ENCODE measurements at places on chromosomes 4 and X. TPM values are rescaled to one million over a fixed set of nuclear protein-coding genes. Genes with fewer than 3 reads are reported as not detected.

DNA sequence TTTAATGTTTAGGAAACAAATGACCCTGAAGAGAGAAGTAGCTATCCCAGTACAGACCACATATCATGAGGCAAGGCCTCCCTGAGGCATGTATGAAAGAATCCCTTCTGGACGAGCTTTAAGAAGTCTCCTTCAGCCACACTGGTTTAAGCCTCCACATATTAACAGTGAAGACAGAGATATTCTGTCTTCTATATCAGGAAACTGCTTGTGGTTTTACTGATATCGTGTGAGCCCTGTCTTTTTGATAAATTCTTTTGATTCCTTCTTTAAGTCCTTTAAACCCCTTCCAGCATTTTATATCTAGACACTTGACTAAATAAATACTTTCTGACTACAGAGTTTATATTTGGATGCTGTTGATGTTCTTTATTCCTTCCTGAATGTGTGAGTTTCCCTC lies 45.9 kb upstream of the GPC4 start:
- DNase-seq: no peak
- no peaks in the 10 kb centered on the region for H3K4me1 ChIP-seq
- H3K4me3 ChIP-seq: no peak overlapping the region
- H3K27ac ChIP-seq: no peak overlapping the region
- H3K36me3 ChIP-seq: no peaks in the 10 kb centered on the region

- no peak overlapping the region for H3K27ac ChIP-seq
- H3K36me3 ChIP-seq: no peaks in the 10 kb centered on the region
- H3K27me3 ChIP-seq: no peaks in the 10 kb centered on the region
- H3K4me1 ChIP-seq: no peaks in the 10 kb centered on the region
- no peak for DNase-seq
Measured at GRCh38 chrX:107818900-107819521, 6.7 kb upstream of the MID2 start.

GRCh38 chr4:72558655-72559054 lies 10.4 kb downstream of the ADAMTS3 start:
- no peak overlapping the region for H3K27ac ChIP-seq
- H3K4me1 ChIP-seq: no peaks in the 10 kb centered on the region
- H3K36me3 ChIP-seq: no peaks in the 10 kb centered on the region
- H3K4me3 ChIP-seq: no peak overlapping the region
- DNase-seq: no peak

DNA sequence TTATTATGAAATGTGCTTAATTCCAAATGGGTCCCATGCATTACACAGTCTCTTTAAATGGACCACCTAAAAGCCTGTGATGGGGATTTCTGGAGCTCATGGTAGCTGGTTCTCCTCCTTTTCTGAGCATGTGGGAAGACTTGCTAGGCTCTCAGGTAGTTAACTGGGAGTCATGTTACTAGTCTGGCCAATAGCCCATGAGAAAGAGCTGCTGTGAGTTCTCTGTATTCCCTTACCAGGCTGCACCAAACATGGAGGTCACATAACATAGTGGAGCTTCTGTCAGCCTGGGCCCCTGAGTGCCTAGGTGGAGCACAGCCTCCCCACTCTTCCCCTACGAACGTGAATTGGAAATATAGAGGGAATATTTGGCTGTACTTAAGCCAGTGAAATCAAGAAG lies 198.4 kb downstream of the MAML3 start:
- H3K27me3 ChIP-seq: no peaks in the 10 kb centered on the region
- H3K36me3 ChIP-seq: no peaks in the 10 kb centered on the region
- H3K4me1 ChIP-seq: no peaks in the 10 kb centered on the region
- no peak overlapping the region for H3K4me3 ChIP-seq

GRCh38 chr4:42653626-42654560 lies 3.0 kb downstream of the ATP8A1 start:
- no peaks in the 10 kb centered on the region for H3K36me3 ChIP-seq
- H3K27me3 ChIP-seq: no peaks in the 10 kb centered on the region
- peaks cover 14% of the 10 kb centered on the region for H3K4me1 ChIP-seq
- H3K4me3 ChIP-seq: no peak overlapping the region
- no peak for DNase-seq
- peak overlapping the region; percentile 72 for H3K27ac ChIP-seq

DNA sequence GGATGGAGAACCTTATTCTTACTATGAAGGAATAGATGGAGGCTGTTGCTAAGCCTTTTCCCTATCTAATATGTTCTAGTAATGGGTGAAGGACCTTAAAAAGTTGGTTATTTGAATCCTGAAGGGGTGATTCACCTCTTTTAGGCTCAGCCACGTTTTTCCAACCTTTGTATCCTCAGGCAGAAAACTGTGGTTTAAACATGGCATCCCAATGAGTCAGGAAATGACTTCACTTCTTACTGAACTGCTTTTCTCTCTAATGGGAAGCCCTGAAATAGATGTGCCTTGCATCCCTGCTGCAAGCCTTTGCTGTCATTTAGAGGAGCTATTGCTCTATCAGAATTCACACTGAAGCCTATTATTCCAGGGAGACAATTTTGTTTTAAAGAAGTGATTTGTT lies 191.0 kb upstream of the ARX start:
- no peak overlapping the region for H3K27ac ChIP-seq
- DNase-seq: no peak
- H3K4me1 ChIP-seq: no peaks in the 10 kb centered on the region
- H3K4me3 ChIP-seq: no peak overlapping the region

GRCh38 chrX:66751136-66751782 lies 112.4 kb upstream of the EDA2R start:
- H3K27ac ChIP-seq: no peak overlapping the region
- no peak overlapping the region for H3K4me3 ChIP-seq
- H3K27me3 ChIP-seq: no peaks in the 10 kb centered on the region
- no peaks in the 10 kb centered on the region for H3K36me3 ChIP-seq
- DNase-seq: no peak

- no peak within 1 kb of the TSS for H3K4me3 ChIP-seq
- no peak for DNase-seq
- H3K27ac ChIP-seq: no peak within 1 kb of the TSS
- no peaks in the 10 kb centered on the region for H3K36me3 ChIP-seq
Measured at GRCh38 chrX:119895843-119896326, at the start of gene AKAP14. Gene AKAP14, plus strand, starts transcription at chrX:119895893. Its CDS starts 7,331 bp downstream, at chrX:119903224.

- peaks cover 14% of the 10 kb centered on the region for H3K27me3 ChIP-seq
- no peak overlapping the region for H3K27ac ChIP-seq
- H3K4me3 ChIP-seq: no peak overlapping the region
Measured at GRCh38 chr4:186296481-186296880, 30.5 kb downstream of the F11 start.

DNA sequence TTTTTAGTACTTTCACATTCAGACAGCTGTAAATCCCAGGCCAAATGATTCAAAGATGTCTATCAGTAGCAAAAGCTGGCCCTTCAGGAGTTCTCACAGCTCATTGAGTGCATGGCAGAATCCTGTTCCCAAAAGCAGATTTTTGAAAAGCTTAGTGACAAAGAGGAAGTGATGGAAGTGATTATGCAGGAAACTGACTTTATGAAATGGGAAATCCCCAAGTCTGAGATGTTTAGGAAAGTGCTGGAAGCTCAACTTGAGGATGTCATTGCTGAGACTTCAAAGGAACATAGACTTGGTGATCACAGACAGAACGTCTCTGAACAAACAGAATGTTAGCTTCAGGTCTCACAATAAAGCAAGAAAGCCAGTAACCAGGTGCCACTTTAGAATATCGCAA lies 51.0 kb upstream of the CFAP47 start:
- H3K4me1 ChIP-seq: no peaks in the 10 kb centered on the region
- no peaks in the 10 kb centered on the region for H3K36me3 ChIP-seq
- no peak overlapping the region for H3K4me3 ChIP-seq

DNA sequence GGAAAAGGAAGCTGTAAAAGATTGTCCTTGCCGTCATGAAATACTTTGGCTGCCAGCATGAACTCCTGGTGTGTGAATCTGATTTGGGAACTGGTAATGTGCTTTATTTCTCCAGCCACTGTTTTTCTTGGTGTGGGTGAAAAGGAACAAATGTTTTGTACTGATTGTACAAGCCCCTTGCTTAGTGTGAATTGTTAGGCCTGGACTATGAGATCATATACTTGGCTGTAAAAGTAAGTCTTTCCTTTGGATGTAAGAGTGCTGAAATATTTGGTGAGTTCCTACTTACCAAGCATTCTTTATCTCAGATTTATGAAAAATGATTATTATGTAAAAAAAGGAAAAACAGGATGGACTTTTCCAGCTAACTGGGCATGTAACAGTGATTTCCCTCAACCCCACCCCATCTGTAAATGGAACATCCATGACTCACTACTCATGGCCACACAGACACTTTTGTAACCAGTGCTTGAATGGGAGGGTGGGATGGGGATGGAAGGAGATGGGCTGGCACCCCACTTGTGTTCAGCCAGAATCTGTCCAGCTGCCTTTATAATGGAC lies 6.3 kb downstream of the FNIP2 start:
- H3K36me3 ChIP-seq: no peaks in the 10 kb centered on the region
- no peaks in the 10 kb centered on the region for H3K27me3 ChIP-seq
- no peak for DNase-seq
- no peak overlapping the region for H3K4me3 ChIP-seq

DNA sequence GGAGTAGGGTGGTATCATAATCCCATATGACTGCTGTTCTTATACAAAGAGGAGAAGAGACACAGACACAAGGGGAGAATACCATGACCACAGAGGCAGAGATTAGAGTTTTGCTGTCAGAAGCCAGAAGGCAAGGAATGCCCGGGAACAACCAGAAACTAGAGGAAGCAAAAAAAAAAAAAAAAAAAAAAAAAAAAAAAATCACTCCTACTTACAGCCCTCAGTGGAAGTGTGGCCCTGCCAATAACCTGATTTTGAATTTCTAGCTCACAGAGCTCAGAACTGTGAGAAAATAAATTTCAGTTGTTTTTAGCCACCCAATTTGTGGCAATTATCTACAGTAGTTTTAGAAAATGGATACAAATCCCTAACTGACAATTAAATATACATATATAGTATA lies 30.4 kb upstream of the UBE2NL start:
- H3K36me3 ChIP-seq: no peaks in the 10 kb centered on the region
- no peaks in the 10 kb centered on the region for H3K4me1 ChIP-seq
- no peak overlapping the region for H3K4me3 ChIP-seq

DNA sequence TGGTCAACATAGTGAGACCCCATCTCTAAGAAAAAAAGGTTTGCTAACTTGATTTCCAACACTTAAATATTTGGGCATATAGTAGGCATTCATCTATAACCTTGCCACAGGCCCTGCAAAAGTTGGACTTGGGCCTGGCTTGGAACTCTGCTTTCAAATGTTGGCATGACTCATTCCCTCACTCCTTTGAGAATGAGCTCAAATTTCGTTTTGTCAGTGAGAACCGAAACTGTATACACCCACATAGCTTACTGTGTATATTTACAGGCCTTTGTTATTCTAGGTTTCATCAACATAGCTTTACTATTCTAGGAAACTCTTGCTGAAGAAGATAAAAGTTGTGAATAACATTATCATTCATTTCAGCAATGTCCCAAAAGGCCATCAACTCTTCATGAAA lies 88.7 kb upstream of the ELOVL6 start:
- no peaks in the 10 kb centered on the region for H3K4me1 ChIP-seq
- no peak for DNase-seq
- no peaks in the 10 kb centered on the region for H3K27me3 ChIP-seq
- no peak overlapping the region for H3K4me3 ChIP-seq
- H3K27ac ChIP-seq: no peak overlapping the region
- H3K36me3 ChIP-seq: no peaks in the 10 kb centered on the region

DNA sequence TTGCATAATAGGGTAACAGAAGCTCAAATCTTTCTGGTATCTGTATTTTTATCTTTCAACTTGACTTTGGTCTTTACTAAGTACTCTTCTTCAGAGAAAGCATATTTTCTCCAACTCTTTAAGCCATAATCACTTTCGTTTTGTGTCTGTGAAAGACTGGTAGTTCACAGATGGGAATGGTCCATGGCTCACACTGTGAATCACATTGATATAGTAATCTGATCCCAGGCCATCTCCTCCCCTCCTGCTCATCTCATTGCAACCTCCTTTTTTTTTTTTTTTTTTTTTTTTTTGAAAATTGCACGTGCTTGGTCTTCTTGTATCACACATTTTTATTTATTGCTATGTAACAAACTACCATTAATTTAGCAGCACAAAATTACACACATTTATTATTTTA lies 694.5 kb upstream of the SLIT2 start:
- no peaks in the 10 kb centered on the region for H3K36me3 ChIP-seq
- DNase-seq: no peak
- H3K27me3 ChIP-seq: no peaks in the 10 kb centered on the region
- H3K4me1 ChIP-seq: no peaks in the 10 kb centered on the region
- H3K27ac ChIP-seq: no peak overlapping the region
- H3K4me3 ChIP-seq: no peak overlapping the region

DNA sequence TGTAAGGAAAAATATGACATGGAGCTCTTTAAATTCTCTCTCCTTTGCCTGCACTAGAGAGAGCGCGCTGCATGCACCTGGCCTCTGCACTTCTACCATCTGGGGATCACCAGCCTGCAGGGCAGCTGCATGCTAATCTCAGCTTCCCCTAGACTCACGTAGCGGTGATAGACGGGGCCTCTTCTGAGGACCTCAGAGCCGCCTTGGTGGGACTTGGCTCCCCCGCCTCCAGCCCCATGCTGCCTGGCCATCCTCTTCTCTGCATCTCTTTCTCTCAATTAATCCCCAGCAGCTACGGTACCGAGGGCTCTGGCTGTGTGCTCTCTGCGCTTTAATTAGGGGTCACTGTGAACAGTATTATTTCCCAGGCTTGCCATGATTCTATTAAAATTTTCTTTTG lies 52.8 kb upstream of the PSAPL1 start:
- no peaks in the 10 kb centered on the region for H3K27me3 ChIP-seq
- DNase-seq: no peak
- no peak overlapping the region for H3K4me3 ChIP-seq
- H3K4me1 ChIP-seq: no peaks in the 10 kb centered on the region
- no peak overlapping the region for H3K27ac ChIP-seq

- H3K27me3 ChIP-seq: no peaks in the 10 kb centered on the region
- H3K4me1 ChIP-seq: no peaks in the 10 kb centered on the region
- no peak overlapping the region for H3K27ac ChIP-seq
- no peak overlapping the region for H3K4me3 ChIP-seq
- no peaks in the 10 kb centered on the region for H3K36me3 ChIP-seq
Measured at GRCh38 chrX:124347242-124347641, 879 bp downstream of the SH2D1A start.

DNA sequence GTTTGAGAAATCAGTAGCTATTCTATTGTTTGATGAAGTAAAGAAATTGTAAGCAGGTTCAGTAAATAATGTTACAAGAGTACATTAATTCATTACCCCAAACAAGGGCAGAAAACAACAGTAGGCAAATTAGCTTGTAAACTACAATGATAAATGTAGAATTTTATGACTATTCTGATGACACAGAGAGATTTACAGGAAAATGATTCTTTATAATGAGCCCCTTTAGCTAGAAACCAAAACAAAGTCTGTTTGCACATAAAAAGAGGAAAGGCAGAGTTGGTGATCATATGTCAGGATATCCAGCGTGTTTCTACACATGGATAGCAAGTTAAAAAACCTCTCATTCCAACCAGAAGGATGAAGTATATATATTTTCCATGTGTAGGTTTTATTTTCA lies 204.8 kb downstream of the CFAP299 start:
- no peak overlapping the region for H3K4me3 ChIP-seq
- no peak for DNase-seq
- no peaks in the 10 kb centered on the region for H3K36me3 ChIP-seq

Gene GABRG1
- 1.2 TPM for polyA plus RNA-seq

Gene WDR17
- 10.7 TPM for polyA plus RNA-seq

Gene ARR3
- polyA plus RNA-seq: 2.1 TPM

Gene CXorf49B
- not detected for polyA plus RNA-seq

Gene BGN
- polyA plus RNA-seq: 196 TPM

Gene IL9R
- polyA plus RNA-seq: 0.75 TPM

Gene FANCB
- 3.9 TPM for polyA plus RNA-seq

Gene LRAT
- 0.10 TPM for polyA plus RNA-seq

Gene PRKG2
- polyA plus RNA-seq: 6.0 TPM
